Activated T-helper 9 cell treated with anti-CD3 and anti-CD28 coated beads, Interleukin-2, amount 50 U/mL, for 16 hours (primary cell): ENCODE measurements at places on chromosomes 1 and 21.

GRCh38 chr1:12572522-12572921, 45.5 kb downstream of the DHRS3 start:
- DNase-seq, result no peak

DNA sequence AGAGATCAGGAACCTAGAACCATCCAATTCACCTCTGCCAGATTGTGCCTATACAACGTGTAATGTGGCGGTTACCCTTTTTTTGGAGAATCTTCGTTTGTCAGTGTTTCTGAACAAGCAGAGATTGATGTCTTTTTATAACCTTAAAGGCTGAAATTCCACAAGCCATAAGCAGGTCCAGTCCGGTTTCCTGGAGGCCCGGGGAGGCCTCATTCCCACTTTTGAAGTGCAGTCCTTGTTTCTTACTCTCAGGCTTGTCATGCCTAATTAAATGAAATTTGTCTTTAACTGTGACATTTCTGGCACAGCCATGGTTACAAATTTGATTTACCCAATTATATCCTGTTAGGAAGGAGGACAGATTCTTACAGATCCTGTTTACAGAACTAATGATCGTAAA, 27.8 kb downstream of the ZNF362 start:
- no peak for DNase-seq

- DNase-seq, result no peak
These were observed 22.9 kb upstream of the LY9 start for GRCh38 chr1:160773093-160773492.

GRCh38 chr1:222588135-222588534, 1.6 kb downstream of the TAF1A start:
- DNase-seq, result no peak

GRCh38 chr1:27967106-27967883, 7.5 kb downstream of the XKR8 start:
- DNase-seq, result no peak

DNA sequence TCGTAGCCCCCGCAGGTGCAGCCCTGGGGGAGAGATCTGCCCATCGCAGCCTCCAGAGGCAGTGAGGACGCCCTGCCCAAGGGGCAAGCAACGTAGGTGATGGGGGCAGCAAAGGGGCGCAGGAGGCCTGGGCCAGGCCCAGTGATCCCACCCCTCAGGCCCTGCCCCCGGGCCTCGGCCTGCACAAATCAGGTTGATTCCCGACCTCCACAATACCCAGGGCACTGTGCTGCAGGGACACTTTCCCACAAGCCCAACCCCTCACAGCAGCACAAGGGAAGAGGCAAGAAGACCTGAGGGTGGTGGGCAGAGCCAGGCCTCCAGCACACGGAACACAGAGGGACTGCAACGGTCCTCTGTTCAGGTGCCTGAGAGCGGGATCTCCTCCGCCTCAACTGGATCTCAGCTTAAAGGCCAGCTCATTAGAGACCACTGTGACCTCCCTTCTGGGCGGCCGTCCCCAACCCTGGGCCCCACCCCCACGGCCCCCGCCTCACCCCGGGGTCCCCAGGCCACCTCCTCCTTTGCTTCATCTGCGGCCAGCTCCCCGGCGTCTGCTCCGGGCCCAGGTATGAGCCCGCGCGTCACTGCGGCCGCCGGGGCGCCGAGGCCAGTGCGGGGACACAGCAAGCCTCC, 812 bp upstream of the ARF1 start:
- DNase-seq, result no peak

DNA sequence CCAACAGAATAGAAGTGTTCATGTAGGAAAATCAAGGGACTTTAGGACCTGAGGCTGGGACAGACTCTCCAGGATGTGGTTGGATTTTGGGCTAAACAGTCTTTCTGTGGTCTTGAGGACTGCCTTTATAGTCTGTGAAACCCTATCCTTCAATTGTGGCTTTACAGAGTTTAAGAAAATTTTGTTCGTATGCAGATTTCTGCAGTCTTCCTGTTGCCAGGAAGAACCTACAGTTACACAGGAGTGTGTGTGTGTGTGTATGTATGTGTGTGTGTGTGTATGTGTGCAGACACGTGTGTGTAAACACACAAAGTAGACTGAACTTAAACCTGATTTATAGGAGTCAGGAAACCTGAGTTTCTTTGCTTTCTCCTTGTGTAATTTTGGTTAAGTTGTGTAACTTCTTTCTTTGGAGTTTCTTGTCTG, 22.8 kb downstream of the NEK7 start:
- DNase-seq, result no peak

DNA sequence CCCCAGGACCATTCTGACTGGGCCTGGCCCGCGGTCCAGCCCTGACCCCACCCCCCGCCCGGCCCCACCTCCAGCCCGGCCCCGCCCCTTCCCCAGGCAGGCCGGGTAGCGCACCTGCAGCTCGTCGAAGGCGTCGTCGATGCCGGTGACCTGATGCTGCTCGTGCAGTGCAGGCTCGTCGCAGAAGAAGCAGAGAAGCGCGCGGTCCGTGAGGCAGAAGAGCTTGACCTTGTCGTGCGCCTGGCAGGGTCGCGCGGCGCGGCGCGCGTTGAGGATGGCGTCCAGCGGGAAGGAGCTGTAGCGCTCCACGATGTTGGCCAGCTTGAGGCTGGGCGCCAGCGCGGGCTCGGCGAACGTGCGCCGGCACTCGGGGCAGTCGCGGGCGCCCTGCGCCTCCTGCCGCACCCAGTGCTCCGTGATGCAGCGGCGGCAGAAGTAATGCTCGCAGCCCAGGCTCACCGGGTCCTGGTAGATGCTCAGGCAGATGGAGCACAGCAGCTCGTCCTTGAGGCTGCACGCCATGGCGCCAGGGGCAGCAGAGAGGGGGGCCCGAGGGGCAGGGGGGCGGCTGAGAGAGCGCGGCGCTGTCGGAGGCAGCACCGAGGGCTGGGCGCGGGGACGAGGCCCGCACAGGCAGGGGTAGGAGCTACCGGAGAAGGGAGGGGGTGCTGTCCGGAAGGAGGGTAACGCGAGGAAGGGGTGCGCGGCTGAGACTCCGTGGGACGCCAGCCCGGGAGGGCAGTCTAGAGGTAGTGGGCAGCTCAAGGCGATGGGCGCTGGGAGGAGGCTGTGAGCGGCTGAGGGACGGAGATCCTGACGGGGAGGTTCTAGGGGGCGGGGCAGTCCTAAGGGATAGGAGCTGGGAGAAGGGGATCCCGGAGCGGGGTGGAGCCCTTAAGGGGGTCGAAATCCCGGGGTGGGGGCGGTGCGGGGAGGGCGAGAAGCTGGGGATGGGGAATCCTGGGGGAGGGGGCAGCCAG, 642 bp downstream of the TRIM62 start:
- peak; percentile 11 for DNase-seq

DNA sequence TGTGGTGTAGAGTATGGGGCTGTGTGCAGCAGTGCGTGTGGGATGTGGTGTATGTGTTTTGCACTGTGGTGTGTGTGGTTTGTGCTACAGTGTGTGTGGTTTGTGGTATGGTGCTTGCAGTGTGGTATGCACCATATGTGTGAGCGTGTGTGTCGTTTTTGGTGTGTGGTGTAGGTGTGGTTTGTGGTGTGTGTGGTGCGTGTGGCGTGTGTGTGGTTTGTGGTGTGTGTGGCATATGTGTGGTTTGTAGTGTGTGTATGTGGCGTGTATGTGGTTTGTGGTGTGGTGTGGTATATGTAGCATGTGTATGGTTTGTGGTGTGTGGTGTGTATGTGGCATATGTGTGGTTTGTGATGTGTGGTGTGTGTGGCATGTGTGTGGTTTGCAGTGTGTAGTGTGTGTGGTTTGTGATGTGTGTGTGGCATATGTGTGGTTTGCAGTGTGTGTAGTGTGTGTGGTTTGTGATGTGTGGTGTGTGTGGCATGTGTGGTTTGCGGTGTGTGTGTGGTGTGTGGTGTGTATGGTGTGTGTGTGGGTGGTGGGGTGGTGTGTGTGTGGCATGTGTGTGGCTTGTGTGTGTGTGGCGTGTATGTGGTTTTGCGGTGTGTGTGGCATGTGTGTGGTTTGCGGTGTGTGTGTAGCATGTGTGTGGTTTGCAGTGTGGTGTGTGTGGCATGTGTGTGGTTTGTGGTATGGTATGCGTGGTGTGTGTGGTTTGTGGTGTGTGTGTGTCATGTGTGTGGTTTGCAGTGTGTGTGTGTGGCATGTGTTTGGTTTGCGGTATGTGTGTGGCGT, 53.5 kb upstream of the TRAPPC10 start:
- no peak for DNase-seq

DNA sequence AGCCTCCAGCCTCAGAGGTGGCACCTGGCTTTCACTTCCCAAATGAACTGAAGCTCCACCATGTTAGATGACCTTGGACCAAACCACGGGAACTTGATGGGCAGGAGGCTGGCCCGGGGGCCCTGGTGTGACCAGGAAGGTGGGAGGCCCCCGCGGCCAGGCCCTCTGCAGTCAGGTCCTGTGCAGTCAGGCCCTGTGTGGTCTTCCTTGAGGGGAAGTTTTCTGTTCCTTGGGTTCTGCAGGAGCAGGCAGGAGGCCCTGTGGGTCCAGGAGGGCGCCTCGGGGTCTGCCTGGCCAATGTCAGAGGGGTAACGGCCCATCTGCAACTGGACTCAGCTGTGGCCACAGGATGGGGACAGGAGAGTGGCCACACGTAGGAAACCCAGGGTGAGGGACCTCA, 13.0 kb downstream of the PRDM16 start:
- DNase-seq, result no peak

- no peak for DNase-seq
These were observed 410.1 kb upstream of the PLXNA2 start for GRCh38 chr1:208654241-208654640.

DNA sequence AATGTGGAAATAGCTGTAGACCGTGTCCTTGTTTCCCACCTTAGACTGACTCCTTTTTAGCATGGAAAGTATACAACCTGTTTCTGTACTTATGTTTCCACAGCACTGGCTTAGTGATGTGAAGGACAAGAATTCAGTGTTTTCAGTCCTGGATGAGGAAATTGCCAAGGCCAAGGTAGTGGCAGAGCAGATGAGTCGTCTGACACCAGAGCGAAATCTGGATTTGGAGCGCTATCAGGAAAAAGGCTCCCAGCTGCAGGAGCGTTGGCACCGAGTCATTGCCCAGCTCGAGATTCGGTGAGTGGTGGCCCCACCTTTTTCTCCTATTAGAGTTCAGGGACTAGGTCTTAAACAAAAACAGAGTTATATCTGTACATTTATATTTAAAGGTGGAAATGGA, 112.6 kb downstream of the MACF1 start:
- no peak for DNase-seq

DNA sequence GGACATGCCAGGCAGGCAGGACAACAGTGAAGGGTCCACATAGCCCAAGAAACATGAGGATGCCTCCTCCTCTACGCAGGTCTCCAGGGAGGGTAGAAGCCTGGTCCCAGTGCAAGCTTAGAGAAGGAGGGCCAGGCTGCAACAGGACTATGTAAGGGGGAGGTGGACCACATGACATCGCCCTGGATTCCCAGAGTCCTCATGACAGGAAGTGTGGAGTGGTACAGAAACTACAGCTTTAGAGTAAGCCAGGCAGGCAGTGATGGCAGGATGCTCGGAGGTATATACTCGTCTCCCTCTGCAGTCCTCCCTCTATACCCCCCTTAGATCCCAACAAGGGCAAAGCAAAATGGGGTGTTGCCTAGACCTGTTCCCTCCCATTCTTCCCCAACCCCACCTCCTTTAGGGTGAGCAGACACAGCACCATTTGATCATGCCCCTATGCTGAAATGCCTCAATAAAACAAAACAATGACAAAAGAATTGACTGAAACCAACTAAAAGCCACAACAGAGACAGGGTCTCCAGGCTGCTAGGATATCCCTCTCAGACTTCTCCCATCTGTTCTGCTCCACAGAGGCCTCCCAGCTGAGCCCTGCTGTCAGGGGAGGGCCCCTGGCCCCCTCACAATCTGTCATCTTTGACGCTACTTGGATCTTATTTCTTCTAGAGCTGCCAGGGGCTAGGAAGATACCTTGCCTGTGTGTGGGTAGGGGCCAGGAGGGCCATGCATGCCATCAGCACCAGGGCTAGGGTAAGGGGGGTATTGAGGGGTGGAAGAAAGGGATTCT, 13.1 kb downstream of the FAM78B start:
- no peak for DNase-seq

GRCh38 chr21:44819283-44820243, 1.7 kb upstream of the SUMO3 start:
- DNase-seq, result no peak

GRCh38 chr1:15674386-15675159, 9.5 kb upstream of the PLEKHM2 start:
- DNase-seq, result no peak

DNA sequence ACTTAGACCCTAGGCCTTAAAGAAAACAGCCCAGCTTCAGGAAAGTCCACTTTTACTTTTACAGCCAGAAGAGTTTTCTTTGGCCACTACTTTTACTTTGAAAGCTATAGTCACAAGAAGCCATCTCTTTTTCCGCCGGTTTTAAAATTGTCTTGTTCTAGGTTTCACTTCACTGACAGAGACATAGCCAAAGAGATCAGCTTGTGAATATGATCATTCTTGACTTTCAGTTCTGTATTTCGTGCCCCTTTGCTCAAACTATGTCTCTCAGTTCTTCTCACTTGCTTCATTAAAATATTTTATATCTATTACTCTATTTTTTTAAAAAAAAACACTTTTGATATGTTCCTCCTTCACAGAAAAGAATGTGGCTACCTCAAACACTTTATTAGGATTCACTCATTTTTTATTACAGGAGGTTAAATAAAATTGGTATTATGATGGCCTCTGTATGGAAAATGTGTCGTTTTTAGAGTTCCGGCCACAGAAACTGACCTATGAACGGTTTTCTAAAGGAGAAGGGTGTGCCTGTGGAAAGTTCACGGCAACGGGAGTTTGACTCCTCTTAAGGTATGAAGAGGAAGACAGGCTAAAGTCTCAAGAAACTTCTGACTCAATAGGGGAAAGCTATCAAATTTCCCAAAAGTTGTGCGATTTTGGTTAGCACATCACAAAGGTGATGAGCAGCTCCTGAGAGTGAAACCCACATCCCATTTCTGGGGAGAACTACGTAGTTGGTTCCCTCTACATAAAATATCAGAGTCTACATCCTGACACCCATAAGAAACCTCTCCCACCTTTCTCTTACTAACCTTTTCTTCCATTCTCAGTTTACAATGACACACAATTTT, 1.2 kb downstream of the MCOLN2 start:
- no peak for DNase-seq

DNA sequence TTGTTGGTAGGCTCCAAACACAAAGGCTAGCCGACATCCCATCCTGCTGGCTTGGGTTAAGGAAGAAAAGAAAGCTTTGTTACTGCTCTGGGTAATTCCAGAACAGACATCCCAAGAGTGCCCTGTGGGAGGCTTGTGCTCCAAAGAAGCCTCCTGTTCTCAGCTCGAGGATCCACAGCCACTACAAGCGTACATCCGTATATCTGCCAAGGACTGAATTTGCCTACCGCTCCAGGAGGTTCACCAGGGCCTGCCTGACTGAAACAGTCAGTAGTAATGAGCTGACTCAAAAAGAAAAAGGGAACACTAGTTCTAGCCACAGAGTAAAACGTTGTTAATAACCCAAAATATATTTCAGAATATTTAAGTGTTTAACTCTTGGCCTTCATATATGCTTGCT, 24.8 kb upstream of the MUTYH start:
- no peak for DNase-seq

DNA sequence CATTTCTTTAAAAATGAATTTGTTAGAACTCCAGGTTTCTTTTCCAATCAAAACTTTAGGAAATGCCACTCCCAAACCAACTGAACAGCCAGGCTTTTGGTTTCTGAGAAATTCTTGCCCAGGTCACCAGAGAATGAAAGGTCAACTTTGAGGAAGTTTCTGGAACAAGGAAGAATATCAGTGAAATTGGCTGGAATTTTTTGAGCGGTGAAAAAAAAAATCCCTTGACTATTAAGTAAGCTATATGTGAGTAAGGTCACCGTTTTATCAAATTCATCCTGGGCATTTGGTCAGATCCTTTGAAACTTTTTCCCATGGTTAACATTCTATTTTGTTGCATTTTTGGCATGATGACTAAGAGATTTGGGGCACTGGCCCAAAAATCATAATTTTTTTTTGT, 469.3 kb downstream of the LTN1 start:
- no peak for DNase-seq
